ENCODE measurements at places on chromosomes 5 and 9.

DNA sequence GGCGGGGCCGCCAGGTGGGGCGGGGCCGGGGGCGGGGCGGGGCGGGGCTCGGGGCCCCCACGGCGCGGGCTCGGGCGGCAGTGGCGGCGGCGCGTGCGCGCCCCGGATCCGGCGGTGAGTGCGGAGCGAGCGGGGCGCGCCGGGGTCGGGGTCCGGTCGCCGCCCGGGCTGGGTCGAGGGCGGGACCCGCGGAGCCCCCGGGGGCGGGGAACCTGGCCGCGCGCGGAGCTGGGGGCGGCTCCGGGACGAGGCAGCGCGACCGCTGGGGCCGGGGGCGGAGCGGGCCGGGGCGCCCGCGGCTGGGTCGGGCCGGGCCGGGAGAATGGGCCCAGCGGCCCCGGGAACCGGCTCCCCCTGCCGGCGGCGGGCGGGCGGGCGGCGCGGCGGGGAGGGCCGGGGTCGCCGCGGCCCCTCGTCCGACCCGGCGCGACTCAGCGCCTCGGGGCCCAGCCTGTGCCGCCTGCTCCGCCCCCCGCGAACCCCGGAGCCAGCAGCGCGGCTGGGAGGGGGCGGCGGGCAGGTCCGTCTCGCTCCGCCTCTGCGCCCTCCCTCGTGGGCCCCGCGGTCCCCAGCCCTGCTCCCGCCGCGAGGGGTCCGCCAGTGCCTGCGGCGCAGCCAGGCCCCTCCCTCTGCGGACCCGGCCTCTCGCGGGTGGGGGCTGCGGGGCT, 3.1 kb downstream of the EGFL7 start:
- no peak for DNase-seq

DNA sequence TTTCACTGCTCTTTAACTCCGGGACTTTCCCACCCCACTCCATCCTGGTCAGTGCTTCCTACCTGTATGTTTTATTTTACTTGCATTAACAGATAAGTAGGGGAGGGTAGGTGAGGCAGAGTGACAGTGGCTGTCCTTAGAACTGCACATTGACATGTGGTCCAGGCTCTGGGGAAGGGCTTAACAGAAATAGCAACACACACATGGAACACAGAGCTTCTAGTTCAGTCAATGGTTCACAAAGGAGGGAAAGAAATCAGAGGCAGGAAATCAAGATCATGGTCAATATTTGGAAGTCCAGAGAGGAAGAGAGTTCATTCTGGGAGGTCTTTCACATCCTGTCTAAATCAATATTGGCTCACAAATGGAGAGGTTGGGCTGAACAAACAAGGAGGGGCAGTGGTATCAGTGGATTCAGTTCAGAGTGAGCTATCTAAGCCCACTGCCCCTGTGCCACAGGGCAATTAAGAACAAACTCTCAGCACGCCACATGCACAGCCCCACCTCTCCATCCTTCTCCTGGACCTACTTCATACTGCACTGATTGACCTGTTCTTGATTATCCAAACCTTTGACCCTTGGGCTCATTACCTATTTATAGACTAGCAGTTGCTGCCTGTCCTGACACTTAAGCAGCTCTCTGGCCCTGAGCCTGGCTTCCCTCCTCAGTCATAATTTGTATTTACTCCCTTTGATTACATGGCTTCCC, 6.2 kb upstream of the VPS13A start:
- DNase-seq = no peak

DNA sequence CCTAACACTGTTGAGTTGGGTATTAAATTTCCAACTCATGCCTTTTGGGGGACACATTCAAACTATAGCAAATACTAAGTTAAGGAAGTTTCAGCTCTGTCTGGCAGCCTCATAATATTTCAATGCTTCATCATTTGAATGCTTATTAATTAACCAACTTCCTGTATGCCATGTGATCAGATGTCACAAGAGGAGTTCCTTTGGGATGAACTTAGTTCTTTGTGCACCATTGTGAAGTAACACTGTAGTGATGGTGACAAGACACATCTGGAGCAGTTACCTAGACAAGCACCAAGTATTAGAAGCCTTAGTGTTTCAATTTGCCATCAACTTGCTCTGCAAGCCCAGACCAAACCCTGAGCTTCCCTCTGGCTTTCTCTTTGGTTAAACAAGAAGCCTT, 90.7 kb upstream of the IL12B start:
- no peak for DNase-seq

DNA sequence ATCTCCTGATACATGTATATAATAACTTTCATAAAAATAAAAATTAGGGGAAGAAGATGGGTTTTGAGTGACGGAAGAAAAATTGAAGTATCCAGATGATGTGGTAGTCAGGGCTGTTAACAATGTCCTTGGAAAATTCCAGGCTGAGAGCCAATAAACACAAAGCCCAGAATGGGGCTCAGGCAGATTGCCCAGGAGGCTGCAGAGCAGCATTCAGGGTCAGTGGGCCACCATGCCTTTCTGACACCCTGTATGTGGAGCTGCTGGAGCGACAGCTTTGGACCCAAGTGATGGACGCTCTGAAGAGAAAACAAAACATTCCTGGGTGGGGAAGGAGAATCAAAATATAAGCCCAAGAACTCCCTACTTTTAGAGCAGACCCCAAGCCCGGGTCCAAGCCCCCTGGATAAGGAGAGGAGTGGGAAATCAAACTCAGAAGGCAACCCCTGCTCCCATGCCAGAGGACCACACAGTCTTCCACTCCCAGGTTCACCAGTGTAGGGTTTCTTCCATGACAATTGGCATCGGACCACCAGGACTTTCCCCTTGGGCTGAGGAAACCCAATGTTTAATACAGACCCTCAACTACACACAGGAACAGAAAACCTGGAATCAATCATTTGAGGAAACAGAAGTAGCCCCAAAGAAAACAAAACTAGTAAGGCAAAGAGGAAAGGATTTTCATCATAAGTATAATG, 45.7 kb upstream of the SPATA31C2 start:
- no peak for DNase-seq

DNA sequence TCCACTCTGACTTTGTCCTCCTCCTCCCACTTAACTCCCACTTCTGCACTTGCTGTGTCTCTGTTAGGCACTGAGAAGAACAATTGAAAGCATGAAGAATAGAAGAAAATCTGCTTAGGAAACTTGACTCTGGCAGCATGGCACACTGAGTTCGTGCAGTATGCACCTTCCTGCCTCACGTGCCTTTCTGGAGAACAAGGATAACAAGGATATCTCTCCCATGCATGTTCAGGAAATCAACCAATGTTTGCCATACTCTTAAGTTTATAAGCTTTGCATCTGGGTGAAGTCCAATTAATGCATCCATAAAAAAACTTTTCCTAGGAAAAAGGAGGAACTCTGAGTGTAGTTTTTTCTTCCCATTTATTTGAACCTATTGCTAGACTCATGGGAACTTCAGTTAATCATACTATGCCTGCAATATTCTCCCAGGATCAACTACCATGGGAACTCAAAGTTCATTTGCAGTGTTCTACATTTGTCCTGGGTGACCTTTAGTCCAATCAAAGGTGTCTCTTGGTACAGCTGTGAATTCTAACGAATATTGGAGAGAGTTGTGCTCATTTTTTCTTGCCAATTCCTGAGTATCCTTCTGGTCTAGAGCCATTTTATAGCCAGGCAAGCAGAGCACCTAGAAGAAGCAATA, 227.0 kb downstream of the ENC1 start:
- DNase-seq = no peak

DNA sequence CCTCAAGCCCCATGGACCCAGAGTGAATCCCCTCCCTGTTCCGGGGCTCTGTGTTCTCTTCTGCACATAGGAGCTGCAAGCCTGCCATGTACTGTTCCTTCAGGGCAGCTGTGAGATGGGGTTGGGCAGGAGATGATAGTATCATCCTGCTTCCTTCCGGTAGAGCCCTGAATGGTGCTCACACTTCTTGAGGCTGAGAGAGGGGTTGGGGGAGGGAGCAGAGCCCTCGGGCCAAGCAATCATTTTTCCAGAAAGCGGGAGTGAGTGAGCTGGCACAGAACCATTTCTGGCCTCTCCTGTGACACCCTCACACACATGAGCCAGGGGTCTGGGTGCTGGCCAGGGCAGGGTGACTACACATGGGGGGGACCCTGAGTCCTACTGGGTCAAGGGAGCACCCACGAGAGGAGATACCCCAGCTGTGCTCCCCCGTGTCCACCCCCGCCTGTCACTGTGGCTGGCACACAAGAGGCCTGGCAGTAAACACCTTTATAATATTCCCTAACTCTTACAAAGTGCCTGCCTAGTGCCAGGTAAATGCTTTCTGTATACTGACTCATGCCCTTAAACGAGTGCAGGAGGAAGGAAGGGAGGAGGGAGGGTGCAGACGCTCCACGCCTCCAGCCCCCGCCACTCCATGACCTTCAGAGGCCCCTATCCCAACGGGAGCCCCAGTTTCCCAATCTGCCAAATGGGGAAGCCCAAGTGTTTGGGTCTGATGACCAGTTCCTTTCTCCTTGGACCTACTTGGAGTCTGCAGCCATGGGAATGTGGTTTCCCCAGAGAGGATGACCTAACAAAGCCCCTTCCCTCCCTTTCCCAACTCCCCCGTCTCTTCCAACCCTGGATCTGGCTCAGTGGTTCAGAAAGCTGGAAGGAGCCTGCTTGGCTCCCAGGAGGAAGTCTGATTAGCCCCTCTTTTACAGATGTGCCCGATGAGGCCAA, 15.5 kb downstream of the AKNA start:
- no peak for DNase-seq

DNA sequence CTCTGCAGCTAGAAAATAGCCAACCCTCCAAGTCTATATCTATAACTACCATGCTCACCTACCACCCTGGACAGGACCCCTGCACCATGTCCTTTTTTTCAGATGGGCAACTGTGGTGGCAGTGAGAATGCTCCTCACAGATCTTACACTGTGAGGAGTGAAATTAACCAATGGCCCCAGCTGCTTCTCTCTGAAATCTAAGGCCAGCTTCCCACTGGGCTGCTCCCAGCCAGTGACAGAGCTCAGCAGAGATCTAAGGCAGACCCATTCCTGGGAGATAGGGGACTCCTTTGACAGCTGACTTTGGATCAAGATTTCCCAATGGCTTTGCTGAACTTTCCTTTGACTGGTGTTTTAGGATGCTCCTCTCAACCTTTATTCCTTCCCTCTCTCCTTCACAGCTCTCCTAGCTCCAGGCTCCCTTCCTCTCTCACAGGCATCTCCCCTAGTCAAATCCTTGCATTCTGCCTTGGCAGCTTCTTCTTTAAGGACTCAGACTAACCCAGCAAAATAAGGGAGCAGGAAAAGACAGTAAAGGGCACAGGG, 1.6 kb upstream of the ARAP3 start:
- DNase-seq = no peak

GRCh38 chr5:35046774-35047173, 975 bp downstream of the AGXT2 start:
- peak; percentile 81 for DNase-seq

- DNase-seq = peak; percentile 26
These were observed 88.1 kb downstream of the KDM4C start for GRCh38 chr9:6845880-6846279.

DNA sequence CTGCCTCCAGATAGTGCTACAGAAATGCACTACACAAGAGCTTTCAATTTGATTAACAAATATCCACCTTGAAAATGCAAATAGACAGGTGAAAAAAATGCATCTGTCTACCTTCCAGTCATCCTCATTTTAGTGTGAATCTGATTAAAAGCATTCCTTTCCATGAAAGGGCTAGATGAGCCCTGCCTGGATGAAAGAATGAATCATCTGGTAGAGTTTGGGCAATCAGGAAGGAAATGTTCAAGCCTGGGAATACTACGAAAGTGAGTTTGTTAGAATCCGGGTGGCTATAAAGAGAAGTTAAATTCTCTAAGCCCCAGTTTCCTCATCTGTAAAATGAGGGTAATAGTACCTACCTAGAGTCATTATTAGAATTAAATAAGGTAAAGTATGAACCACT, 142.6 kb downstream of the FAM114A2 start:
- DNase-seq = no peak

- peak; percentile 17 for DNase-seq
These were observed 1.0 kb downstream of the CERT1 start for GRCh38 chr5:75510417-75510835.

- DNase-seq = peak; percentile 26
These were observed 483.2 kb downstream of the CDH10 start for GRCh38 chr5:24161559-24161958.

- DNase-seq = no peak
These were observed 117.2 kb downstream of the INVS start for GRCh38 chr9:100216178-100216787.

- DNase-seq = no peak
These were observed 306.5 kb upstream of the RPS23 start for GRCh38 chr5:82584631-82585030.

- DNase-seq = no peak
These were observed 6.7 kb downstream of the BRD3 start for GRCh38 chr9:134061019-134061687.

DNA sequence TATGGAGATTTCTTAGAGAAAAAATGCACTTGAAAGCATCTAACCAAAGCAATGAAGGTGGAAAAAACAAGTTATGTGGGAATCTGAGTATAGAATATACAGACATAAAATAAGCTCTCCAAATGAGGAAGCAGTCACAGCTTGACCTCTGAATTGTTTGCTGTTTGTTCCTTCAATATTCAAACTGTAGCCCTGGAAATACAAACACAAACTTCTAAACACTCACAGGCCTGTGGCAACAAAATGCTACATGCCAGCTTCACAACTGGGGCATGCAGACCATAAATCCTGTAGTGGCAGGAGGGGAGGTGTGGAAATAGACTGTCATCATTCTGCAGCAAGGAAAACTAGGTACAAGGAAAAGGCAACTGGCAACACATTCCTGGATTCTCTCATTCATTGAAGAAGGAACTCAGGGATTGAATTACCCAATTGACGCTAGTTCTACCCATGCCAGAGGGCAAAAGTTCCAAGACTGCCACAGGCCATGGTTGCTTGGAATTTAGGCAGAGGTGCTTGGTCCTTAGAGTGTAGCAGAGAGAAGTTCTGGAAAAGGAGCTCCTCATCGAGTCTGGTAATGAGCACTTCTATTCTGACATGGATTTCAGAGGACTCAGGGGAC, 349.6 kb downstream of the PDE4D start:
- DNase-seq = no peak

GRCh38 chr5:145737578-145737977, 97.6 kb downstream of the PRELID2 start:
- DNase-seq = no peak
